ENCODE measurements at places on chromosomes 4 and X. TPM values are rescaled to one million over a fixed set of nuclear protein-coding genes. Genes with fewer than 3 reads are reported as not detected.

- H3K36me3 ChIP-seq: no peaks in the 10 kb centered on the region
- no peak overlapping the region for H3K4me3 ChIP-seq
- H3K4me1 ChIP-seq: no peaks in the 10 kb centered on the region
- no peak overlapping the region for H3K27ac ChIP-seq
- DNase-seq: no peak
Measured at GRCh38 chr4:165060938-165061337, 7.3 kb downstream of the TRIM75 start.

PCSK1N gene
- 0.93 TPM for total RNA-seq

- DNase-seq: no peak
- H3K36me3 ChIP-seq: no peaks in the 10 kb centered on the region
- no peaks in the 10 kb centered on the region for H3K27me3 ChIP-seq
- H3K27ac ChIP-seq: no peak overlapping the region
- H3K4me1 ChIP-seq: peaks cover 11% of the 10 kb centered on the region
Measured at GRCh38 chr4:26613237-26613636, 29.4 kb downstream of the TBC1D19 start.

GRCh38 chrX:20350596-20350995, 83.9 kb upstream of the RPS6KA3 start:
- no peaks in the 10 kb centered on the region for H3K36me3 ChIP-seq
- peaks cover 48% of the 10 kb centered on the region for H3K27me3 ChIP-seq
- no peak overlapping the region for H3K4me3 ChIP-seq
- peaks cover 16% of the 10 kb centered on the region for H3K4me1 ChIP-seq
- no peak overlapping the region for H3K27ac ChIP-seq

GRCh38 chr4:95850161-95850560, 10.3 kb downstream of the PDHA2 start:
- no peak for DNase-seq
- no peaks in the 10 kb centered on the region for H3K4me1 ChIP-seq
- no peak overlapping the region for H3K4me3 ChIP-seq
- H3K27ac ChIP-seq: no peak overlapping the region

NRK gene
- total RNA-seq: not detected

XPNPEP2 gene
- 1.2 TPM for total RNA-seq

DNA sequence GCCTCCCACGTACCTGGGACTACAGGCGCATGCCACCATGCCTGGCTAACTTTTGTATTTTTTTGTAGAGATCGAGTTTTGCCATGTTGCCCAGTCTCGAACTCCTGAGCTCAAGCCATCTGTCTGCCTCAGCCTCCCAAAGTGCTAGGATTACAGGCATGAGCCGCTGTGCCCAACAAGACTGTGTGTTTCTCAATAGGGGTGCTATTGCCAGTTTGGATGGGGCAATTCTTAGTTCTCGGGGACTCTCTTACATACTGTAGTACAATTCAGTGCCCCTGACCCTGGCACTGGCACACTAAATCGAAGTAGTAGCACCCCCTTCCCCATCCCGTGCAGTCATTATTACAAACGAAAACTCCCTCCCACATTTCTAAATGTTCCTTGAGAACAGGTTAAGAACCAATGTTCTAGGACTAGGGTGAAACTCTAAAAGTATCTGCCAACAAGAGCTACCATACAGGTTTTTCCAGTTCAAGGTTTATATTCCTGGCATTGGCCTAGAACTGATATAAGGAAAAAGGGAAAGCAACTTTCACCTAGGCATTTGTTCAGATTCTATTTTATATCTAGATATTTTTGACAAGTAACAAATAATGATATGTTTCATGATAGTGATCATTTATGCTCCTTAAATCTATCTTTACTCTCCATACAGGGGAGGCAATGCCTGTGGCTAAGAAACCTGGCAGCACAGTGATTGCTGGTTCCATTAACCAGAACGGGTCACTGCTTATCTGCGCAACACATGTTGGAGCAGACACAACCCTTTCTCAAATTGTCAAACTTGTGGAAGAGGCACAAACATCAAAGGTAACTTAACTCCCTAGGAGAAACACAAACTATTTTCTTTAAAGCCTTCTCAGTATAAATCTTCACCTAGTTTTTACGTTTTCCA, 50.4 kb upstream of the PGAM4 start:
- peaks cover 9% of the 10 kb centered on the region for H3K4me1 ChIP-seq
- H3K27ac ChIP-seq: no peak overlapping the region
- no peaks in the 10 kb centered on the region for H3K27me3 ChIP-seq
- no peak for DNase-seq
- H3K4me3 ChIP-seq: no peak overlapping the region

- H3K36me3 ChIP-seq: no peaks in the 10 kb centered on the region
- no peaks in the 10 kb centered on the region for H3K4me1 ChIP-seq
- no peak overlapping the region for H3K4me3 ChIP-seq
- H3K27ac ChIP-seq: no peak overlapping the region
Measured at GRCh38 chrX:21398426-21398825, 24.2 kb downstream of the CNKSR2 start.

- peak within 1 kb of the TSS; percentile 64 for H3K27ac ChIP-seq
- peak; percentile 43 for DNase-seq
- H3K36me3 ChIP-seq: no peaks in the 10 kb centered on the region
- H3K4me1 ChIP-seq: peaks cover 31% of the 10 kb centered on the region
- peak within 1 kb of the TSS; percentile 80 for H3K4me3 ChIP-seq
Measured at GRCh38 chrX:153598541-153599191, at the start of gene CCNQ. CCNQ (minus strand) TSS chrX:153599139; CDS start chrX:153599073, 66 bp downstream.

HAND2 gene
- not detected for total RNA-seq

DNA sequence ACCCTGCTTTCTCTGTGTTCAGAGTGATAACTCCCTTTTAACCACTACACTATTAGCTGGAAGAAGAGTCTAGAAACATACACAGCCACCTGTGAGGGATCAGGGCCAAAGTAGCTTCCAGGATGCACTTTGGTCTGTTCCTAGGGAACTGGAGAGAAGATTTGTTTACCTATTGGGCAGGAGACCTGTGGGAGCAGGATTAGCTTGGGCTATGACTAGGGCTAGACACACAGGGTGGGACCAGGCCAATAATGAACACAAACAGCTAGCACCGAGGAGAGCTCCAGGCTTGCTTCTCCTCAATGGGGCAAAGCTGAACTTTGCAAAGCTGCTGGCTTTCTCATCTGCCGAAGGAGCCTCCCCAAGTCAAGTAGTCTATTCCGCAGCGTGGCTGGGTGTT, 24.4 kb upstream of the MAP7D3 start:
- H3K27me3 ChIP-seq: no peaks in the 10 kb centered on the region
- peaks cover 13% of the 10 kb centered on the region for H3K4me1 ChIP-seq
- H3K4me3 ChIP-seq: no peak overlapping the region
- DNase-seq: no peak

HPGD gene
- 15.0 TPM for total RNA-seq

CACNA1F gene
- total RNA-seq: 1.3 TPM

DNA sequence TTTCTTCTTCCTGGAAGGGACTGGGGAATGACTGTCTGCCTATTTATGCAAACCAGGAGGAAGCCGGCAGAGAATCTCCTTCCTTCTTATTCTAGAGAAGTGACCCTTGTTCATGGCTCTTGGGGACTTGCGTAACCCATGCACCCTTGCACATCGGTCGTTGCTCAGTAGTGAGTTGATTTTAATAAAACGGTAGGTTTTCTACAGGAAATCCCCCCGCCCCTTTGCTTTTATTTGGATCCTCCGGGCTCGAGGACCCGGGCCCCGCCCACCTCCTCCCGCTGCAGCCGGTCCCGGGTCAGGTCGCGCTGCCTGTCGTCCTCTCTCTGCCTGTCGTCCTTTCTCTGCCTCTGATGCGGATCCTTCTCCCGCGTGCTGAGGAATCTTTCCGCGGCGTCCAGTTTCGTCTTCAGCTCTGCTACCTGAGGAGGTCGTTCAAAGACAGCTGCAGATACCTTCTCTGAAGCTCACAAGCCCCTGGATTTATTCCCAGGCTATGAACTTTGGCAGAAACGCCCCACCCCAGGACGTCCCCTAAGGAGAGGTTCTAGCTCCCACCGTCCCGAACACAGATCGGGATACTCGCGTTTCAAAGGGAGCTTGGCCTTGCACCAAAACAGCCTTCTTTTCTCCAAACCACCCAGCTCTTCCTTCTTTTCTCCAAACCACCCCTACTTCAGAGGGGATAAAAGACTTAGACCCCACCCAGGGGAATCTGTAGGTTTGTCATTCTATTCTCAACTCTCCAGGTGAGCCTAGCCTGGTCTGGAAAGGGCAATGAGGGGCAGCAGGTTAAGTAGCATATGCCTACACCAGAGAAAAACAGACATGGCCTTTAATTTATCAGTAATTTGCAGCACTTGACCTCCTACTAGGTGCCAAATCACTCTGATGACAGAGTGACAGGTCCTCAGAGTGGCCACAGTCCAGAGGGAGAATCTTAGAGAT, 7.0 kb downstream of the TNIP3 start:
- no peak for DNase-seq
- H3K36me3 ChIP-seq: peaks cover 31% of the 10 kb centered on the region
- H3K4me3 ChIP-seq: peak overlapping the region; percentile 74
- peak overlapping the region; percentile 68 for H3K27ac ChIP-seq

DNA sequence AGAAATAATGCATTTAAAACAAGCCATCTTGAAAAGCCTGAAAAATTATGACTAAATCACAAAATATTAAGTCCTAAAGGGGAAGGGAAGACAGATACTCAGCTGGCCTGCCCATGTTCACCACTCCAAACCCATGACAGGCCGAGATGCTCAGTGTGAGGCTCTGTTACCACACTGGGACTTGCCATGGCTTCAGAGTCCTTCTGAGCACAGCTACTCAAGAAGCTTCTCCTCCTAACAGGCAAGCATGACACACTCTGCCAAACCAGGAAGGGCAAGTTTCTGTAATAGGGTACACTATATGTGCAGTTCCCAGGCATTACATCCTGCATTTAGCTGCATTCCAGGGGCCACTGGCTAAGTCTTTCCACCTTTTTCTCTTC, 34.0 kb upstream of the CYBB start:
- H3K36me3 ChIP-seq: no peaks in the 10 kb centered on the region
- peak overlapping the region; percentile 78 for H3K27ac ChIP-seq
- DNase-seq: no peak

GSX2 gene
- total RNA-seq: not detected

- no peaks in the 10 kb centered on the region for H3K36me3 ChIP-seq
- no peaks in the 10 kb centered on the region for H3K4me1 ChIP-seq
- no peak for DNase-seq
- H3K27ac ChIP-seq: no peak overlapping the region
- no peak overlapping the region for H3K4me3 ChIP-seq
Measured at GRCh38 chrX:12570859-12571501, 220.2 kb upstream of the PRPS2 start.

GRCh38 chrX:136822337-136823095, 41.8 kb upstream of the ARHGEF6 start:
- H3K36me3 ChIP-seq: no peaks in the 10 kb centered on the region
- H3K27ac ChIP-seq: no peak overlapping the region
- no peak for DNase-seq
- no peaks in the 10 kb centered on the region for H3K4me1 ChIP-seq

- H3K4me3 ChIP-seq: no peak overlapping the region
- no peak for DNase-seq
- peaks cover 4% of the 10 kb centered on the region for H3K36me3 ChIP-seq
- no peak overlapping the region for H3K27ac ChIP-seq
- H3K27me3 ChIP-seq: peaks cover 5% of the 10 kb centered on the region
Measured at GRCh38 chr4:41930139-41930831, 4.9 kb upstream of the TMEM33 start.

ZNF827 gene
- 20.1 TPM for total RNA-seq

- H3K4me1 ChIP-seq: no peaks in the 10 kb centered on the region
- no peaks in the 10 kb centered on the region for H3K36me3 ChIP-seq
- no peak overlapping the region for H3K27ac ChIP-seq
- H3K27me3 ChIP-seq: no peaks in the 10 kb centered on the region
- DNase-seq: no peak
Measured at GRCh38 chr4:149555146-149555545, 260.5 kb downstream of the IQCM start.

DNA sequence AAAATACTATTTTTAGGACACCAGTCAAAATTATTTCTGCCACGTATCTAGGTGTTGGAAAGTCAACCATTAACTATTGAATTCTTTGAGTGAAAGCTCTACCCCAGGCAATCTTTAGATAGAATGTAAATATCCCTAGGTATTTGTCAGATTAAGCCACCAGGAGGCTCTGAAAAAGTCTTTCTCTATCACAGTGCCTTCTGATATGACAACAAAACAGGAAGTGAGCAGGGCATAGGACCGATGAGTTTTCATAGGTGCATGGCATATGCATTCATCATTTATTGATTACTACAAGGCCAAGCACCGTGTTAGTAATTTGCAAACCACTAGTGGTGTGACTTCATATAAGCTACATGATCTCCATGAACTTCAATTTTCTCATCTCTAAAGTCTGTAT, 333.6 kb upstream of the F9 start:
- DNase-seq: no peak
- peaks cover 34% of the 10 kb centered on the region for H3K27me3 ChIP-seq
- no peaks in the 10 kb centered on the region for H3K4me1 ChIP-seq
- no peak overlapping the region for H3K4me3 ChIP-seq

TMEM271 gene
- total RNA-seq: not detected

GRCh38 chrX:123851079-123851478, 8.8 kb upstream of the XIAP start:
- H3K4me1 ChIP-seq: peaks cover 14% of the 10 kb centered on the region
- no peak overlapping the region for H3K4me3 ChIP-seq
- H3K27me3 ChIP-seq: no peaks in the 10 kb centered on the region
- no peaks in the 10 kb centered on the region for H3K36me3 ChIP-seq
- H3K27ac ChIP-seq: no peak overlapping the region
- no peak for DNase-seq

- no peak overlapping the region for H3K27ac ChIP-seq
- no peaks in the 10 kb centered on the region for H3K27me3 ChIP-seq
- DNase-seq: no peak
Measured at GRCh38 chrX:110153896-110154295, 151.0 kb downstream of the TMEM164 start.

NLGN3 gene
- total RNA-seq: 0.87 TPM

CC2D2A gene
- not detected for total RNA-seq

FAM133A gene
- not detected for total RNA-seq

PNMA3 gene
- total RNA-seq: 2.2 TPM

GRCh38 chr4:7160951-7161440, 31.3 kb upstream of the SORCS2 start:
- H3K27me3 ChIP-seq: peaks cover 41% of the 10 kb centered on the region
- H3K4me1 ChIP-seq: no peaks in the 10 kb centered on the region
- H3K4me3 ChIP-seq: no peak overlapping the region
- DNase-seq: no peak
- H3K27ac ChIP-seq: no peak overlapping the region
- H3K36me3 ChIP-seq: no peaks in the 10 kb centered on the region

DNA sequence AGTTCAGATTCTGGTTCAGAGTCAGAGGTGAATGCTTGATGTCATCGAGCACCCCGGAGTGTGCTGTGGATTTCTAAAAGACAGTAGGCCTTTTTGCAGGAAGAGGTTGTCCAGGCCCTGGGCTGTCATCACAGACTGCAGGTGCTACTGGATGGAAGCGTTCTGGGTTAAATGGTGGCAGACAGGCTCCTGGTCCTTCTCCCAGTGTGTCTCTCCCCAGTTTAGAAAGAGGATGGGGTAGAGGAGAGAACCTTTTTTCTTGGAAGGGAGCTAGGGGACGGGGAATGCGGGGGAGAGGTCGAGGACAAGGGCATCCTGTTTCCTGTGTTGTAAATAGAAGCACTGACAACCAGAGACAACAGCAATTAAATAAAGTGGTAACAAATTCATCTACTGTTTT, 102.3 kb upstream of the NUDT6 start:
- no peak overlapping the region for H3K27ac ChIP-seq
- H3K27me3 ChIP-seq: no peaks in the 10 kb centered on the region
- no peak overlapping the region for H3K4me3 ChIP-seq
- DNase-seq: no peak
- peaks cover 35% of the 10 kb centered on the region for H3K36me3 ChIP-seq
- H3K4me1 ChIP-seq: peaks cover 13% of the 10 kb centered on the region

Measured in activated CD8-positive, alpha-beta memory T cell treated with anti-CD3 and anti-CD28 coated beads, Interleukin-2, amount 10 ng/mL, durations not matched to agents 7 days and 5 days (primary cell).